Progenitor cell of endocrine pancreas (in vitro differentiated cells): ENCODE measurements at places on chromosomes 12 and 14.

DNA sequence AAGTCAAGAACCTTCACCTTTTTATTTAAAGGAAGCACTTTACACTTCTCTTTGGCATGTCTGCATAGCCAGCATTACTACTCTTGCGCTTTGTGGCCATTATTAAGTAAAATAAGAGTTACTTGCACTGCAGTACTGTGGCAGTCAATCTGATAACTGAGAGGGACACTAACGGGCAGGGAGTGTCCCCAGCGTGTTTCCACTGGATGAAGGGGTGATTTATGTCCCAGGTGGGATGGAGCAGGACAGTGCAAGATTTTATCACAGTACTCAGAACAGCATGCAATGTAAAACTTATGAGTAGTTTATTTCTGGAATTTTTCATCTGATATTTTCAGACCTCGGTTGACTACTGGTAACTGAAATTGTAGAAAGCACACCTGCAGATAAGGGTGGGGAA, 8.1 kb upstream of the M6PR start:
- no peaks in the 10 kb centered on the region for H3K27me3 ChIP-seq
- no peak overlapping the region for H3K27ac ChIP-seq
- no peak overlapping the region for H3K4me3 ChIP-seq

DNA sequence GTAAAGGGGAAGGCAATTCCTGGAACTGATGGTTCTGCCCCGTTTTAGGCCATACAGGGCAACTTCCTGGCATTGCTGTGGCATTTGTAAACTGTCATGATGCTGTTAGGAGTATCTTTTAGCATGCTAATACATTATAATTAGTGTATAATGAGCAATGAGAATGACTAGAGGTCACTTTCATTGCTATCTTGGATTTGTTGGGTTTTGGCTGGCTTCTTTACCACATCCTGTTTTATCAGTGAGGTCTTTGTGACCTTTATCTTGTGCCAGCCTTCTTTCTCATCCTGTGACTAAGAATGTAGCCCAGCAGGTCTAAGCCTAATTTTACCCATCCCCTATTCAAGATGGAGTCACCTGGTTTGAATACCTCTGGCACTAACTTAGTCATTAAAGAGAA, 51.2 kb downstream of the TESPA1 start:
- no peaks in the 10 kb centered on the region for H3K27me3 ChIP-seq
- H3K36me3 ChIP-seq, result peaks cover 2% of the 10 kb centered on the region
- no peak overlapping the region for H3K4me3 ChIP-seq
- no peak overlapping the region for H3K27ac ChIP-seq

DNA sequence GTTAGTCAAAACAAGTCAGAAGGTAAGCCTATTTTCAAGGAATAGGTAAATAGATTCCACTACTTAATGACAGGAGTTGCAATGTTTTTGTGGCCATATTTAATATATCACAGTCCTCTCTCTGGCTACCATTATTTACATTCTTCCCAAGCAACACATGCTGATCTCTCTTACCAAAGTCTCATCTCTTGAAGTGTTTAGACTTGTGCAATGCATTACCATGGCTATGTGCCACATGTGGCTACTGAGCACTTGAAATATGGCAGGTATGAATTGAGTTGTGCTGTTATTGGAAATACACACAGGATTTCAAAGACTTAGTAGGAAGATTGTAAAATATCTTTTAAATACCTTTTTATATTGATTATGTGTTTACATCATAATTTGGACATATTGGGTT, 262.4 kb upstream of the PDE3A start:
- H3K4me3 ChIP-seq, result no peak overlapping the region
- DNase-seq, result no peak
- peaks cover 2% of the 10 kb centered on the region for H3K4me1 ChIP-seq
- H3K36me3 ChIP-seq, result no peaks in the 10 kb centered on the region

DNA sequence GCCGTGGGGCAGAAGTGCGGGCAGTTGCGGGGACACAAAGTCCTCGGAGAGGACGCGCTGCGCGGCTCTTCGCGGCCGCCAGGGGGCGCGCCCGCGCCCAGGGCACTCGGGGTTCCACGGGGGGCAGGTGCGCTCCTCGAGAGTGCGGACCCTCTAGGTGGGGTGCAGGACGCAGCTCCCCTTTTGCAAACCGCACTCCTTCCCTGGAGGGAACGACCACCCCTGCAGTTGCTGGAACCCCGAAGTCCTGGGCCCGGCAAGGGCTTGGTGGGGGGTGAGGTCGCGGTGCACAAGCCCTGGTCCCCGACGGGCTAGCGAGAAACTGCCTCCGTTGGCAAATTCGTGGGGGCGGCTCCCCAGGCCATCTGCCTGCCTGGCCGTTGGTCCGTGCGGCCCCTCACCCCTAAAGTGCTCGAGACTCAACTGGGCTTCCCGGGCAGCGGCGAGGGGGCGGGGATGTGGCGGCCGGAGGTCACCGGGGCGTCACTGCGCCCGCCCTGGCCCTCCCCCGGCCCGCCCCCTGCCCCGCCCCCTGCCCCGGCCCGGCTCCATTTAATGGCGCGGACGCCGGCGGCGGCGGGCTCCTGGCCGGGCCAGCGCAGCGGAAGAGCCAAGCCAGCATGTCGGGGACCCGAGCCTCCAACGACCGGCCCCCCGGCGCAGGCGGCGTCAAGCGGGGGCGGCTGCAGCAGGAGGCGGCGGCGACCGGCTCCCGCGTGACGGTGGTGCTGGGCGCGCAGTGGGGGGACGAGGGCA, at the start of gene ADSS1:
ADSS1 (plus strand) TSS at position 579 of the 756 bp plus-strand sequence; CDS start at position 621, 42 bp downstream.
- DNase-seq, result no peak
- H3K27ac ChIP-seq, result no peak within 1 kb of the TSS
- H3K4me1 ChIP-seq, result peaks cover 5% of the 10 kb centered on the region
- H3K27me3 ChIP-seq, result peaks cover 10% of the 10 kb centered on the region

- peaks cover 9% of the 10 kb centered on the region for H3K27me3 ChIP-seq
- H3K4me1 ChIP-seq, result peaks cover 50% of the 10 kb centered on the region
- H3K27ac ChIP-seq, result no peak overlapping the region
- H3K4me3 ChIP-seq, result no peak overlapping the region
- no peak for DNase-seq
- H3K36me3 ChIP-seq, result no peaks in the 10 kb centered on the region
Observed at GRCh38 chr12:102888511-102888910, 28.5 kb downstream of the PAH start.

GRCh38 chr12:48936379-48936979, 11.2 kb upstream of the FKBP11 start:
- H3K36me3 ChIP-seq, result peaks cover 19% of the 10 kb centered on the region
- no peaks in the 10 kb centered on the region for H3K4me1 ChIP-seq
- H3K27ac ChIP-seq, result no peak overlapping the region

- no peaks in the 10 kb centered on the region for H3K36me3 ChIP-seq
- no peaks in the 10 kb centered on the region for H3K27me3 ChIP-seq
- peaks cover 5% of the 10 kb centered on the region for H3K4me1 ChIP-seq
- no peak for DNase-seq
- H3K4me3 ChIP-seq, result no peak overlapping the region
Observed at GRCh38 chr12:16473610-16474326, 126.3 kb downstream of the MGST1 start.

GRCh38 chr14:99378782-99379214, 101.9 kb downstream of the SETD3 start:
- H3K4me3 ChIP-seq, result no peak overlapping the region
- no peaks in the 10 kb centered on the region for H3K36me3 ChIP-seq
- H3K4me1 ChIP-seq, result no peaks in the 10 kb centered on the region
- H3K27me3 ChIP-seq, result peaks cover 18% of the 10 kb centered on the region
- DNase-seq, result no peak
- H3K27ac ChIP-seq, result no peak overlapping the region

- H3K4me3 ChIP-seq, result no peak overlapping the region
- H3K27ac ChIP-seq, result no peak overlapping the region
- peaks cover 3% of the 10 kb centered on the region for H3K36me3 ChIP-seq
- DNase-seq, result no peak
- H3K27me3 ChIP-seq, result no peaks in the 10 kb centered on the region
- H3K4me1 ChIP-seq, result no peaks in the 10 kb centered on the region
Observed at GRCh38 chr14:102497998-102498677, 11.4 kb downstream of the ANKRD9 start.

- no peak for DNase-seq
- no peaks in the 10 kb centered on the region for H3K27me3 ChIP-seq
- H3K27ac ChIP-seq, result no peak overlapping the region
- no peaks in the 10 kb centered on the region for H3K4me1 ChIP-seq
Observed at GRCh38 chr12:132700212-132700822, 10.3 kb upstream of the PGAM5 start.

- DNase-seq, result no peak
- H3K27me3 ChIP-seq, result peaks cover 78% of the 10 kb centered on the region
- no peak overlapping the region for H3K27ac ChIP-seq
Observed at GRCh38 chr12:130087222-130087621, 75.0 kb upstream of the FZD10 start.

- no peaks in the 10 kb centered on the region for H3K4me1 ChIP-seq
- no peak overlapping the region for H3K4me3 ChIP-seq
- H3K27ac ChIP-seq, result no peak overlapping the region
- DNase-seq, result no peak
Observed at GRCh38 chr12:121647-122046, 55.1 kb downstream of the IQSEC3 start.

GRCh38 chr12:110824342-110824741, 22.4 kb upstream of the CCDC63 start:
- H3K4me1 ChIP-seq, result peaks cover 2% of the 10 kb centered on the region
- DNase-seq, result no peak
- H3K27me3 ChIP-seq, result peaks cover 29% of the 10 kb centered on the region

DNA sequence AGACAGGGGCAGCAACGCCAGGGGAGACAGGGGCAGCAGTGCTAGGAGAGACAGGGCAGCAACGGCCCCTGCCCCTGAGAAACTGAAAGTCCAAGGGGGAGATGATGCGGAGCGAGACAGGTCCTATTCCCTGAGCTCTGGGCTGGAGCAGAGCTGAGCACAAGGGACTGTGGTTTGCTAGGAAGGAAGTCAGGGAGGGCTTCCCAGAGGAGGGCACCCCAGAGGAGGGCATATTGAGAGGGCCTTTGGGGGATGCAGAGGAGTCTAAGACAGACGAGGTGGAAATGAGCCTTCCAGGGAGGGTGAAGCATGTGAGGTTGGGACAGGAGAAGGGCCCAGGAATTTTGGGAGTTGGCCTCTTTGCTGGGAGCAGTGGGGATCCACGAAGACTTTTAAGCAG, 52.1 kb upstream of the BEGAIN start:
- DNase-seq, result no peak
- H3K4me1 ChIP-seq, result no peaks in the 10 kb centered on the region
- H3K27me3 ChIP-seq, result peaks cover 33% of the 10 kb centered on the region
- peak overlapping the region; percentile 50 for H3K27ac ChIP-seq

DNA sequence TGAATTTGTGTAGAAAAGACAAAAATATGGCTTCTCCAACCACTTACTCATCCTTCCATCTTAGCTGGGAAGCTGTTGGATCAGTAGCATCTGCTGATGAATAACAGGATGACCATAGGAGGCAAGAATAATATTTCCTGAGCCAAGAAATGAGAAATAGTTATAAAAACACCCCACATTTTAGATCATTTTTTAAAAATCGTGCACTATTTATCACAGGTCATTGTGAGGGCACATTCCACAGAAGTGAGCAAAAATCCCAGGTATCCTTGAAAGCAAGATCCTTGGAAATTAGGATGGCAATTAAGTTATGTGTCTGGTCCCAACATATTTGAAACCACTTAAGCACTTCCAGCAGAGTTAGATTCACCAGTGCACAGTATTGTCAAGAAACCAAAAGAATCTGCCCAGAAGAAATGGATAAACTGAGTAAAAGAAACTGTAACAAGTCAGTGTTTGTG, 8.4 kb downstream of the FAR2 start:
- H3K4me3 ChIP-seq, result no peak overlapping the region
- H3K36me3 ChIP-seq, result no peaks in the 10 kb centered on the region
- no peak overlapping the region for H3K27ac ChIP-seq
- DNase-seq, result no peak
- peaks cover 5% of the 10 kb centered on the region for H3K4me1 ChIP-seq

DNA sequence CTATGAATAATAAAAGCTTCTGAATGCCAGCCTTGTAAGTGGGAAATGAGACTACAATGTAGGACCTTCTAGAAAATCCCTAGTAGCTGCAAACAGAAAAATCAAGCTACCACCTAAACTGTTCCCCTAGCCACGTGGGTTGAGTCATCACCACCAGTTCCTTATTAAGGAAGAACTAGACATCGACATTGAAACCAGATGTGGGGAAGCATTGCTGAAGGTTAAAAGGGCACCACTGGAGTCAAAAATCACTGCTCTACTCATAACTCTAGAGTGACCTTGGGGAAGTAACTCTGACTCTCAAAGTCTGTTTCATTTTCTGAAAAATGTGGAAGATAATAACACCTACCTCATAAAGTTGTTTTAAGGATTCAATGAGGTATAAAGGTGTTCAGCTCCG, 9.4 kb upstream of the CNIH1 start:
- peaks cover 47% of the 10 kb centered on the region for H3K27me3 ChIP-seq
- no peak overlapping the region for H3K27ac ChIP-seq
- H3K36me3 ChIP-seq, result no peaks in the 10 kb centered on the region

GRCh38 chr12:9349888-9350885, 142.0 kb upstream of the PZP start:
- no peak for DNase-seq
- no peak overlapping the region for H3K4me3 ChIP-seq
- no peaks in the 10 kb centered on the region for H3K4me1 ChIP-seq
- H3K36me3 ChIP-seq, result peaks cover 12% of the 10 kb centered on the region

GRCh38 chr12:105562199-105562971, 231.9 kb downstream of the C12orf75 start:
- peaks cover 7% of the 10 kb centered on the region for H3K27me3 ChIP-seq
- H3K4me1 ChIP-seq, result peaks cover 4% of the 10 kb centered on the region
- no peak for DNase-seq
- H3K4me3 ChIP-seq, result no peak overlapping the region

DNA sequence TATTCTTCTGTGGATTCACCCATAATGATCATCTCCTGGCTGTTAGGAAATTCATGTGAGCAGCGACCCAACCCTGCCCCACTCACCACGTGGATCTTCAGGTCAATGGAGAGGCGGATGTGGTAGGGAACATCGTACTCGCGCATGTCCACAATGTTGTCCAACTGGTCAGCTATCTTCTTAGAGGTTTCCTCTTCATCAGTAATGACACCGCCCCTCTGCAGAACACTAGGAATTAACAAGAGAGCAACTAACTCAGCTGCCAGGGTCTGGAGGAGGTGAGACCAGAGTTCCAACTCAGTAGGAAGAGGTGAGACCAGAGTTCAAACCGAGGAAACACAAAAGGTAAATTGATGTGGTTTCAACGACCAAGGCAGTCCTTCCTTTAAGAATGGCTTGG, 9.7 kb downstream of the POLE start:
- no peak overlapping the region for H3K27ac ChIP-seq
- DNase-seq, result no peak
- H3K27me3 ChIP-seq, result no peaks in the 10 kb centered on the region
- peaks cover 18% of the 10 kb centered on the region for H3K36me3 ChIP-seq
- H3K4me1 ChIP-seq, result no peaks in the 10 kb centered on the region

GRCh38 chr12:113386866-113387566, 16.7 kb downstream of the SDS start:
- no peaks in the 10 kb centered on the region for H3K27me3 ChIP-seq
- H3K36me3 ChIP-seq, result peaks cover 10% of the 10 kb centered on the region
- no peak for DNase-seq
- no peaks in the 10 kb centered on the region for H3K4me1 ChIP-seq

- no peak overlapping the region for H3K4me3 ChIP-seq
- H3K27me3 ChIP-seq, result no peaks in the 10 kb centered on the region
- no peaks in the 10 kb centered on the region for H3K4me1 ChIP-seq
- H3K36me3 ChIP-seq, result no peaks in the 10 kb centered on the region
Observed at GRCh38 chr12:106521901-106522300, 60.9 kb upstream of the RFX4 start.
